Stimulated activated CD4-positive, alpha-beta T cell treated with anti-CD3 and anti-CD28 coated beads, Interleukin-12 subunit alpha, Interleukin-12 subunit beta, amount 100 ng/mL, for 24 hours (primary cell): ENCODE measurements at places on chromosomes 5 and 9.

GRCh38 chr5:39501397-39501796 is 76.6 kb upstream of the DAB2 start:
- DNase-seq: no peak

- no peak for DNase-seq
Observed at GRCh38 chr5:112548246-112548881, 129.3 kb upstream of the EPB41L4A start.

DNA sequence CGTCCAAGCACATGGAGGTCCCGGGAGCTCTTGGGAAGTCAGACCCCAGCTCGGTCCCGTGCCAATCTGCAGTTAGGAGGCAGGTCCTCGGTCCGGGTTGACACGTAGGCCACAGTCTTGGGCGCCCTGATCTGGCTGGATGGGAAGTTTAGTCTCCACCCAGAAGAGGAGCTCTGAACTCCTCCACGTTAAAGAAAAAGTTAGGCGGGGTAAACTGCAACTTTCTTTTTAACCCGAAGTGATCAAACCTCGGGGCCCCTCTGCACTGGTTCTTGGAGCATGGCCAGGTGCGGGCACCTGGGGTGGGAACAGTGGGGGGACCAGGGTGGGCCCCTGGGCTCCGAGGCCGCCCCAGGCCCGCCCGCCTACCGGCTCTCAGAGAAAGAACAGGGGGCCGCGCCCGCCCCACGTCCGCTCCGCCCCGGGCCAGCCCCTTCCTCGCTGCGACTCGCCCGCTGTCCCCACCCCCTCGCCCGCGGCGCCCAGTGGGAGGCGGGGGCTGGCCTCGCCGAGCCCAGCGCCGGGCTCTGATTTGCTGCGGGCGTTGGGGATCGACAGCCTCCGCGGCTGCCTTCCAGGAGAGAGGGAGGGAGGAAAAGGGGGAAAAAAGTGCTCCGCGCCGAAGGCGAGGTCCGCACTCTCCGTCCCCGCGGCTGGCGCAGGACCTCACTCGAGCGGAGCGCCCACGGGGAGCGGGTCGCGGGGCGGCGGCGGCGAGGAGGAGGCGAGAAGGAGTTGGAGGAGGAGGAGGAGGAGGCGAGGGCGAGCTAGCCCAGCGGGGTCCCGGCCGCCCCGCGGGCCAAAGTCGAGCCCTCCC is at the start of gene COL5A1:
Gene COL5A1 (plus strand): TSS at position 631 of the 817 bp plus-strand sequence. CDS start 385 bp downstream, outside the sequence.
- DNase-seq: peak; percentile 14

DNA sequence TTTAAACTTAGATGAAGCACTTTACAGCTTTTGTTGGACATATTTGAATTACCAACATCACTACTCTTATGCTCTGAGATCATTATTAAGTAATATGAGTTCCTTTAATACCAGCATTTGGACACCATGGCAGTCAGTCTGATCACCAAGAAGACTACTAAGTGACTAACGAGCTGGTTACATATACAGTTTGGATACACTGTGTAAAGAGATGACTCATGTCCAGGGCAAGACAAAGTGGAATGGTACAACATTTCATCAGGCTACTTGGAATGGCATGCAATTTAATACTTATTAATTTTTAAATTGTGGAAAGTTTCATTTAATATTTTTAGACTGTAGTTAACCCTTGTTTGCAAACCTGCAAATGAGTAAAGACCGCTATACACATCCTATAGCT is 237.4 kb upstream of the PRDM9 start:
- DNase-seq: no peak

- no peak for DNase-seq
Observed at GRCh38 chr5:112310746-112311145, 108.3 kb downstream of the EPB41L4A start.

- no peak for DNase-seq
Observed at GRCh38 chr5:33470544-33470943, 29.8 kb downstream of the TARS1 start.

DNA sequence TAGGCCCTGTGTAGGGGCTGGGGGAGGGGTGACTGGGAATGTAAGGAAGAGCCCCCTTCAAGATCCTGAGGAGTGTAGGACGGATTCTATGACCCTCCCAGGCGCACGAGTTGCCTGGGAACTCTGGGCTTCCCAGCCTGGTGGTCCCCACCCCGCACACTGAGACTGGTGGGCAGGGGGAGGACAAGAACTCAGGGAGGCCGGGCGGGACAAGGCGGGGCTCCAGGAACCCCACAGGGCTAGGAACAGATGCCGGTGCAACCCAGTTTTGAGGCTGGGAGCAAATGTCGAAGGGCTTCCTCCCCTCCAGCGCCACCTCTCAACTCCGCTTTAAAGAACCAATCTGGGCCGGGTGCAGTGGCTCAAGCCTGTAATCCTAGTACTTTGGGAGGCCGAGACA is 1.3 kb upstream of the VDAC1 start:
- no peak for DNase-seq
